Ureter (tissue), 1 donor: ENCODE measurements at places on chromosomes 2 and 18. TPM values are rescaled to one million over a fixed set of nuclear protein-coding genes. Genes with fewer than 3 reads are reported as not detected.

IL1RL1 gene
- total RNA-seq: 18.3 TPM

RNF152 gene
- 52.9 TPM for total RNA-seq

OTOS gene
- total RNA-seq: not detected

KATNAL2 gene
- total RNA-seq: 3.5 TPM

ECEL1 gene
- total RNA-seq: 0.39 TPM

IL18RAP gene
- total RNA-seq: 2.6 TPM

DCDC2C gene
- not detected for total RNA-seq

PCARE gene
- total RNA-seq: not detected
